ENCODE measurements at places on chromosomes 16 and 17.

DNA sequence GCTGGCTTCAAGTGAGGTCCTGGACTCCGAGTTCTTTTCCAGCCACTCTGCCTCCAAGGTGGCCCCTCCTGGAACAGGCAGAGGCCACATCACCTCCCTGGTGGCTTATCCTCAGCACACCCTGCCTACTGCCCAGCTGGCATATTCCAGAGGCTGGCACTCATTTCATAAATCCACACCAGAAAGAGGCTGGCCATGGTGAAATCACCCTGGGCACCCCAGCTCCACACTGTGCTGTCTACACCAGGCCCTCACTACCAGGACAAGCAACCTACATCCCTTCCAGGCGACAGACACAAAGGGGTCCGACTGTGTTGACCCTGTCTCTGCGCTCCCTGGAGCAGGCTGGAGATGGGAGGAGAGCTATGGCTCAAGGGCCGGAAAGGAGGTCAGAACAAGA, 100.2 kb downstream of the C16orf78 start:
- no peak for DNase-seq

- DNase-seq, result no peak
Observed at GRCh38 chr17:68440526-68440925, 16.8 kb downstream of the WIPI1 start.

- no peak for DNase-seq
Observed at GRCh38 chr16:89600956-89601355, 12.5 kb upstream of the DPEP1 start.

DNA sequence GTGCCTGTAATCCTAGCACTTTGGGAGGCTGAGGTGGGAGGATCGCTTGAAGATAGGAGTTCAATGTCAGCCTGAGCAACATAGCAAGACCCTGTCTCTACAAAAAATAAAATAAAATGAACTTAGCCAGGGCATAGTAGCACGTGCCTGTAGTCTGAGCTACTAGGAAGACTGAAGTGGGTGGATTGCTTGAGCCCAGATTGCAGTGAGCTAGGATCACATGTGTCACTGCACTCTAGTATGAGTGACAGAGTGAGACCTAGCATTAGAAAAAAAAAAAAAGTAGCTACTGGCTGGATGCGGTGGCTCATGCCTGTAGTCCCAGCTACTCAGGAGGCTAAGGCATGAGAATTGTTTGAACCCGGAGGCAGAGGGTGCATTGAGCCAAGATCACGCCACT, 6.0 kb downstream of the ADAP2 start:
- no peak for DNase-seq

- no peak for DNase-seq
Observed at GRCh38 chr17:34201225-34201624, 53.9 kb upstream of the CCL2 start.

GRCh38 chr16:64225696-64226095, 896.2 kb downstream of the CDH11 start:
- no peak for DNase-seq

- DNase-seq, result no peak
Observed at GRCh38 chr16:50114357-50115129, 38.6 kb upstream of the TENT4B start.
